Stimulated activated CD8-positive, alpha-beta memory T cell treated with anti-CD3 and anti-CD28 coated beads, Interleukin-2, amount 100 ng/mL, for 1 hour (primary cell): ENCODE measurements at places on chromosomes 1 and 21.

- DNase-seq = no peak
These were observed 53.0 kb downstream of the IER5 start for GRCh38 chr1:181141431-181141910.

GRCh38 chr1:223742856-223743517 lies 30.6 kb downstream of the CAPN2 start:
- no peak for DNase-seq

DNA sequence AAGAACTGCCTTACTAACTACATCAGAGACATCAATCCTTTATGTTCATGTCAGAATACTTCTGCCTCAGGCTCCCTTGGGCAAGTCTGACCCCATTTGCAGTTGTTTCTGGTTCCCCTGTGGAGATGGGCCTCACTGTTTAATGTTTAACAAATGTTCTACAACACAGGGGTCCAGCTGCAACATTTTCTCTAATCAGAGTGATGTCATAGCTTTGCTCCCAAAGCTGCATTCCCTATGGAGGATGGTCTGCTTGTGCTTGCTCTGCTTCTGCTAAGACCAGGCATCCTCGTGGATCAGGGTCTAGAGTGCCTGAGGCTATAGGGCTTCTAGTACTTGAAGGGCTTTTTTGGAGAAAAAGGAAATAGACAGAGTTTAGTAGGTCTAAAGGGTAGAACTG lies 1071.2 kb downstream of the TTLL7 start:
- DNase-seq = no peak

GRCh38 chr1:217535601-217536377 lies 95.1 kb downstream of the GPATCH2 start:
- DNase-seq = no peak

GRCh38 chr1:206787891-206788290 lies 15.6 kb upstream of the IL10 start:
- no peak for DNase-seq
